Fibroblast of the aortic adventitia (primary cell): ENCODE measurements at places on chromosomes 12 and 14.
A peak's percentile ranks its signal among the peaks of the same experiment; 100 is the strongest.

- DNase-seq, result no peak
Observed at GRCh38 chr12:123916729-123917128, 55.9 kb downstream of the CCDC92 start.

DNA sequence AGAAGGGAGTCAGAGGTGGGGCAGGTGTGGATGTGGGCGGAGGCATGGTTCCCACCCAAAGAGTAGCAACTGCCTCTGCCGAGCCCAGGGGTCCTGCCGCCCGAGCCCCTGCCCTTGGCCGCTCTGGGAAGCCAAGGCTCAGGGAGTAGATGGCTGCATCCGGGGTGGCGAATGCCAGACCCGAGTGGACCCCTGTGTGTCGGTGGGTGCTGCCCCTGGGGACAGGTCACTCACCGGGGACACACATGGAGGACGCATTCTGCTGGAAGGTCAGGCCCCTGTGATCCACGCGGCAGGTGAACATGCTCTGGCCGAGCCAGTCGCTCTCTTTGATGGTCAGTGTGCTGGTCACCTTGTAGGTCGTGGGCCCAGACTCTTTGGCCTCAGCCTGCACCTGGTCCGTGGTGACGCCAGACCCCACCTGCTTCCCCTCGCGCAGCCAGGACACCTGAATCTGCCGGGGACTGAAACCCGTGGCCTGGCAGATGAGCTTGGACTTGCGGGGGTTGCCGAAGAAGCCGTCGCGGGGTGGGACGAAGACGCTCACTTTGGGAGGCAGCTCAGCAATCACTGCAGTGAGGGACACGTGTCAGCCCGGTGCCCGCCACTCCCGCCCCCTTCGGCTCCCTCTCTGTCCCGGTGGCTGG, 329.0 kb downstream of the TMEM121 start:
- DNase-seq, result no peak

DNA sequence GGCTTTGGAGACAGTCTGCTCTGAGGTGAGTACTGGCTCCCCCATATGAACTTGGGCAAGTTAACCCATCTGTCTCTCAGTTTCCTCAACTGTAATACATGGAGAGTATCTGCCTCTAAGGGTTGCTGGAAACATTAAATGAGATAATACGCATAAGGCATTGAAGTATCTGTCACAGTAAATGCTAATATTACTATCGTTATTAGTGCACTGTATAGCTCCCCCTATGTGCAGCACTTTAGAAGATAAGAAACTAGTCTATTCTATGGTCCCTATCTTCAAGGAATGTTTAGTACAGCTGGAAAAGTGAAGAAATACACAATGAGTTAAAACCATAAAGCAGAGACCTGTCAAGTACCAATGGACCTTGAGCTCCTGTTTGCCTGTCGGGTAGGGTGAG, 51.7 kb upstream of the CFL2 start:
- no peak for DNase-seq

DNA sequence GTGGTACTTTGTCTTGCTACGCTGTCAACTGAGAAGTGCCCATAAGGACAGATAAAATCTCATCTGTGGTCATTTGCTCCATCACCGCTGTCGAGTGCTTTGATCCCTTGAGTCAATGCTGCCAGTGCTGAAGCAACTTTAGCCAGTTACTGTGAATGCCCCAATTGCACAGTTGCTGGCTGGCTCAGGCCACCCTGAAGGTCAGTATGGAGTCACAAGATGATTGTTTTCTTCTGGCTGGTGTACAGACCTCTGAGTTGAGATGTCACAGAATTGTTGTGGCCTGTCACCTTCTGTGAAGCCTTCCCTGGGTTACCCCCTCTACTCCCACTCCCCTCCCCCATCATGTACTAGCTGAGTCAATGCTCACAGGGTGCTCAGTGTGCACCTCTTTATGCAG, 92.9 kb downstream of the PELI2 start:
- no peak for DNase-seq

- DNase-seq, result no peak
Observed at GRCh38 chr12:5487948-5488625, 56.2 kb downstream of the NTF3 start.

- DNase-seq, result no peak
Observed at GRCh38 chr12:105476616-105477015, 146.1 kb downstream of the C12orf75 start.

- peak; percentile 95 for DNase-seq
Observed at GRCh38 chr14:34539407-34540180, at the start of gene EAPP. TSS of gene EAPP (minus strand) at chr14:34539701. CDS start at chr14:34539628, 73 bp downstream.

DNA sequence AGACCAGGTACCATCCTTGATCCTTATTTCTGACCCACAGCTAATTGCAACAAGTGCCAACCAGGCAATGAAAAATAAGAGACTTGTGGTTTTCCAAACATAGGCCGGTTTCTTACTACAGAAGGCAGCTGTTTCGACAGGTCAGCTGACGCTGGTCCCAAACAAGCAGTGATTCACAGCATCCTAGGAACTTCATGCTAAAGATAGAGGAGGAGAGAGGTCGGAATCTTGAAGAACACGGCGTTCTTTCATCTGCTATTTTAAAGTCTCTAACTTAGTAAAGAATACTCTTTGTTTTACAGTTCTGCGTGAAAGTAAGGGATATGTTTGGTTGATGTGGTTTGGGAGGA, 28.1 kb upstream of the ADGRD1 start:
- peak; percentile 43 for DNase-seq
